ENCODE measurements at places on chromosomes 2 and 18.

DNA sequence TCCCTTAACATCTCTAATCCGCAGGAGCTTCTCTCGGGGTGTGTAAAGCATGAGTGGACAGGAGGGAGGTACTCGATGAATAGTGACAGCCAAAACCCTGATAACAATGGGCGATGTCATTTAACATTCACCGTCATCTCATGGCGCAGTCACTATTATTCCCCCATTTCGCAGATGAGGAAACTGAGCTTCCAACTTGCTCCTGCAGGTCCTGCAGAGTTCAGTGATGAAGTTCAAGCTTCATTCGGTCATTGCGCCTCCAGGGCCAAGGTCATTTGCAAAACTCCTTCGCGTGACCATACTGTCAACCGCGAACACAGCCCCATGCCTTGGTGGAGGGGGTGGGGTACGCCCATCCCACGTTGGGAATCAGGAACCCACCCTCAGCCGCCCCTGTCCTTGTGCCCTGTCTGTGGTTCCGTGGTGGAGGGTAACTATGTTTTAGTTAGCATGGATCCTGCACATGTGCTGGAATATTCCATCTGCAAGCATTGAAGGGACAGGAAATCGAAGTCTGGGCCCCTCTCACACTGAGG lies 215.5 kb downstream of the TFCP2L1 start:
- DNase-seq = no peak

GRCh38 chr2:190655570-190655969 lies 6.7 kb downstream of the NAB1 start:
- DNase-seq = no peak

DNA sequence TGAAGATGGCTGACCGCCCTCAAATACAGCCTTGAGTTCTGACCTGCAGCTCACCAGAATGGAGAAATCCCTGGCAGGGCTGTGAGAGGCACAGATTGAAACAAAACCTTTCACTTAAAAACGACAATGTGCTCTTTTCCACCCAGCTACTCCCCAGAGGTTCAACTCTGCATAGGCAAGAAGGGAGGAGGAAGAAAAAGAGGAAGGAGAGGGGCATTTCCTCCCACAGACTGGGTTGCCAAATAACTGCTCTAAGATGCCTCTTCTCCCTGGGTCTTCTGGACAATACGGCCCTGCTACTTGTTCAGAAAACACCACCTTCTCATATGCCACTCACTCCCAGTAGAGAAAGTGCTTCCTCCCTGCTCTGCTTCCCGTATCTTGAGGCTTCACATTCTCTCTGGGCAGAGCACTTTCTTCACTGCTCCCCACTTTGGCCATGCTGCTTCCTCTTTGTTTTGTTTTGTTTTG lies 136.4 kb upstream of the SLC1A4 start:
- no peak for DNase-seq

GRCh38 chr18:79792096-79792987 lies 5.4 kb upstream of the KCNG2 start:
- DNase-seq = no peak

DNA sequence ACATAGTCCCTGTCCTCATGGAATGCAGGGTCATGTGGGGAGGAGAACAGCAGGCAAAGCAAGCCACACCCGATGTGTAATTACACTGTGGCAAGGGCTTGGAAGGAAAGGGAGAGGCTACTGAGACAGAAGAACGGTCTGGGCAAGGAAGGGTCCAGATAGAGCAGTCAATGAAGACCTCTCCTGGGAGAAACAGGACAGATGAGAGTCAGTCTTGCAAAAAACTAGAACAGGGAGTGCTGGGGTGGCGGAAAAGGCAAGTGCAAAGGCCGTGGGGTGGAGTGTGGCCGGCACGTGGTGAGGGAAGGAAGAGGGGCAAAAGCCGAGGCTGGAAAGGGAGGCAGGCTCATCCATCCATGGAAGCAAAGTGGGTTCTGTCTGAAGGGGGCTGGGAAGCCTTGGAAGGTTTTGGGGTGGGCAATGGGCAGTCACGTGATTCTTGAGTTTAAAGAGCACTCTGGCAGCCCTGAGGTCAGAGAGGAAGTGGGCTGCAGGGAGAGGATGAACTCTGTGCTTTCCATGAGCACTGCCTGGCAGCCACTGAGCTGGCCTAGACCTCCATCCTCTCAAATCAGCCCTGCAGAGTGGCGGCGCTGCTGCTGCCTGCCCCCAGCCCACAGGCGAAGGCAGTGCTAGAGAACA lies 182.2 kb downstream of the INHBB start:
- DNase-seq = no peak

DNA sequence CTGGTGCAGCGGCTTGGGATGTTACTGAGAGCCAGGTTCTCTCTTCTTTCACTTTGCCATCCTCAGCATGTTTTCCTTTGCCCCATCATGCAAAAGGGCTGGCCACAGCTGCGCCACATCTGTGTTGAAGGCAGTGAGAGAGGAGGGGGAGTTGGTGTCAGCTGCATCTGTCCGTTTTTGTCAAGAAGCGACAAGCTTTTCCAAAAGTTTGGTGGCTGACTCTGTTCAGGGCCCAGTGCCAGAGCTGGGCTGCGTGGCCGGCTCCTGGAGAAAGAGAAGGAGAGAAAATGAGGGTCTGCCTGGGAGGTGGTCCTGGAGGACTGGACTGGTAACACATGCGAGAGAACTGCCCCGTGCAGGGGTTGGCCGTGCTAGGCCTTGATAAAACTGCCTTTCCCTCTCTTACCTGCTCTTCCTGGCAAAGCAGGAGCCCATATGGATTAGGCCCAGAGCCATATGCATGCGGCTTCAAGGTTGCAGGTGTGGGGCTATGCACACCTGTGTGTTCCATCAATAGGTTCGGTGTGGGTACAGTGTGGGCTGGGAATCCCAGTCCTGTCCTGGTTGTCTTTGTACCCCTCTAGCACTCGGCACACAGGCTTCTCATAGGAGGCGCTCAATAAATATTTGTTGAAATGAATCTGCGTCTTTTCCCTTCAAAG lies 9.0 kb downstream of the RNF144A start:
- no peak for DNase-seq

- no peak for DNase-seq
Measured at GRCh38 chr2:71672826-71673795, 219.8 kb downstream of the DYSF start.

GRCh38 chr2:73268366-73268829 lies 15.9 kb downstream of the FBXO41 start:
- DNase-seq = no peak

GRCh38 chr2:131659168-131659572 lies 131.5 kb downstream of the CCDC74A start:
- DNase-seq = no peak

DNA sequence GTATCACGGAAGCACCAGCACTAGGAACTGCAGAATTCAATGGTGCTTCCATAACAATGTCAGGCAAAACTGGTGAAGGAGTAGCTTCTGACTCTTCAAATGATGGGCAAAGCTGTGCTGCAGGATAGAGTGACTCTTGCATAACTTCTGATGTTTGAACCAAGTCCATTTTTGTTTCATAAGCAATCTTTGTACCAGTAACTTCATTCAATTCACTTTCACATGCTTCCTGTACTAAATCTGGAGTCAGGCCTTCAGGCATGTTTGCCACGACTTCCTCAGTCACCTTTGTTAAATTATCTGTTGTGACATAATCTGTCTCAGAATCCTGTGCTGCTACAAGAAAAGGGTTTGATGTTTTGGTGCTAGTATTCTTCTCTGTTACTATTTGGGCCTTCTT lies 24.0 kb downstream of the RTN4 start:
- DNase-seq = no peak

GRCh38 chr2:195414537-195415100 lies 242.4 kb upstream of the SLC39A10 start:
- no peak for DNase-seq

DNA sequence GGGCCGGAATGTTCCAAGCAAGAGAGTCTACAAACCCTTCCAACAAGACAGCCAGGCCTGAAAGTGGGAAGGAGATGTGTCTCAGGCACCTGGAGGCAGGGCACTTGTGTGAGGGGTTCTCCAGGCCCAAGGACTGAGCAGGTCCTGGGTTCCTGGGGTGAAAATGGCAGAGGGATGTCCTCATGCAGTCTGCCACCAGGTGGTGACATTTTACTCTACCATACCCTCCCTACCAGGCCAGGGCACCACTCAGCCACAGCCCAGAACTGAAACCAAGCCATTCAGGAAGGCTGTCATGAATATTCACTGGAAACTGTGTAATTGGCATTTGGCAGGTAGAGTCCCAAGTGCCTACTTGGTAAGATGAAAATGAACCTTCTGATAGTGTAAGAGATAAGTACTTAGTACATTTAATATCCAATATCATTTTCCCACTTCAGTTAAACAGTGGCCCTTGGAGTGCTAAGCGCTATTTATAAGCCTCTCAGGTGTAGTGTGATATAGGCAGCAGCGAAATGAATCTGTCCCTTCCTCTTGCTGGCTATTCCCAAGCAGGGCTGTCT lies 185.1 kb downstream of the MYO5B start:
- DNase-seq = no peak

- DNase-seq = no peak
Measured at GRCh38 chr18:75204732-75205513, 4.0 kb downstream of the PTGR3 start.

GRCh38 chr2:174005801-174006419 lies 40.7 kb upstream of the SP3 start:
- no peak for DNase-seq
